Erythroblast (primary cell): ENCODE measurements at places on chromosomes 6 and 20.

DNA sequence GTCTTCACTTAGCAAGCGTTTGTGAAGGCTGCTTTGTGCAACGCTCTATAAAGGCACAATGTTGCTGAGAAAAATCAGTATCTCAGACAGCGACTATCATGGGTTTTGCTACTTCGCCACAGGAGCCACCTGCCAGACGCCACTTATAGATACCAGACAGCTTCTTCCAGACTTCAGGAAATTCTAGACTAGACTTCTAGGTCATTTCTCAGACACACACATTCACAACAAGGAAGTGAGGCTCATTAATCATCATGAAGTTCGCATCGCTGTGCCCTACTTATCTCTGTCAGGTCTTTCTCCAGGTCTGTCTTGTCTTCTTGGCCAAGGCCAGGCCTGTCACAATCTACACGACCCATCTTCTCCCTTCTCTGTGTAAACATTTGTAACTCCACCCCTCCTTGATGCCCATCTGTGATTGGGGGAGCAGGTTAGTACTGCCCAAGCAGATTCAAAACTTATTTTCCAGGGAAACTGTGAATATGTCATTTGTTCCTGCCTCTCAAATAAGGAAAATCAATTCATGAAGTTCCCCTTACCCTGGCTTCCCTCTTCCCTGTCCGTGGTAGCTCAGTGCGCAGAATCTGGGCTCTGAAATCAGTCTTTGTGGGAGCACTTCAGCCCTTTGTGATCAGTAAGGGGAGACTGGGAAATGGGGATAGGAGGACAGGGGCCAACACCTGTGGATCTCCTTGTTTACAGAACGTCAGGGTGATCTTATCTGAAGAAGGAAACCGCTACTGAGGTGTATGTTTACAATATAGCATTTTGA, 115.5 kb downstream of the TNFAIP3 start:
- DNase-seq = no peak

DNA sequence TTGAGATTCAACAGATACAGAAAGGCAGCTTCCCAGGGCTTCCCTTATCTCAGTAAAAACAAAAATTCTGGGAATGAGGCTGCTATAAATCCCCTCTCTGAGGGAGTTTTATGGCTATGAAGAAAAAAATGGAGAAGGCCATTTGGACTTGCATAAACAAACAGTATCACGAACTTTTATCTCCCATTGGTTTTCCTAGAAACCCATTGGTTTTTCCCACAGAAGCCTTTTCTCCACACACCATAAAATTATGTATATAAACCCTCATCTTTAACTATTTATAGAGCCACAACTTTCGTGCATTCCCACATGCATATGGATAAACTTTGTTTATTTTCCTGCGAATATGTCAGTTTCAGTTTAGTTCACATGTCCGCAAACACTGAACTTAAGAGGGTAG, 36.2 kb upstream of the BTBD3 start:
- DNase-seq = no peak

- DNase-seq = no peak
Observed at GRCh38 chr20:57567471-57568079, 6.7 kb downstream of the PCK1 start.

DNA sequence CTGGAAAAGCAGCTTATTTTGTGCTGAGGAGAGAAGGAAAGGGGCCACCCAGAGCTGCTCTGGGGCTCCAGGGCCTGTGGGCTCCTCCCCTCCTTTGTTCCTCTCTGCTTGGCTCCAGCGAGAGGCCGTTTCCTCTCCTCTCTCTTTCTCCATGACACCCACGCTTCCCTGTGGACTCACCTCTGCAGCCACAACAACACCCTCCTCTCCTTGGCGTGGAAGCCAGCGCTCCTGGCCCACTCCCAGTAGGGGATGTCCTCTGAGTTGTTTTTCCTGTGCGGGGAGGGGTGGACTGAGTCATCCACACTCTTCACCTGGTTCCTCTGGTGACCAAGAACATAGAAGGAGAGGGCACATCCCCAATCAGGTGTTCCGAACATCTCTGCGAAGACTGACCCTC, 4.9 kb upstream of the CDSN start:
- no peak for DNase-seq

DNA sequence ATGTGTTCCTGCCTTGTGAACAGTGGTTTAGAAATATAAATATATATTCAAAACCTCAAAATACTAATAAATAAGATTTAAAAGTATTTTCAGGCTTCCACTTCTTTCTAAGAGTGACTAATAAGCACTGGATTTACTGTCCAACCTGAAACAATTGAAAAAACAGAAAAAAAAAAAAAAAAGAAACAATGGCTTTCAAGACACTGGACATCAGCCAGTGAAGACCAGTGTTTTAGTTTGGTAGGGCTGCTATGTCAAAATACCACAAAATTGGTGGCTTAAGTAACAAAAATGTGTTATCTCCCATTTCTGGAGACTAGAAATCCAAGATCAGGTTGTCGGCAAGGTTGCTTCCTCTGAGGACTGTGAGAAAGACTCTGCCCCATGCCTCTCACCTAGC, 101.4 kb upstream of the PDE7B start:
- no peak for DNase-seq

- DNase-seq = no peak
Observed at GRCh38 chr6:44067173-44068139, 59.8 kb downstream of the MRPL14 start.

GRCh38 chr20:54772893-54773642, 297.7 kb downstream of the DOK5 start:
- no peak for DNase-seq

DNA sequence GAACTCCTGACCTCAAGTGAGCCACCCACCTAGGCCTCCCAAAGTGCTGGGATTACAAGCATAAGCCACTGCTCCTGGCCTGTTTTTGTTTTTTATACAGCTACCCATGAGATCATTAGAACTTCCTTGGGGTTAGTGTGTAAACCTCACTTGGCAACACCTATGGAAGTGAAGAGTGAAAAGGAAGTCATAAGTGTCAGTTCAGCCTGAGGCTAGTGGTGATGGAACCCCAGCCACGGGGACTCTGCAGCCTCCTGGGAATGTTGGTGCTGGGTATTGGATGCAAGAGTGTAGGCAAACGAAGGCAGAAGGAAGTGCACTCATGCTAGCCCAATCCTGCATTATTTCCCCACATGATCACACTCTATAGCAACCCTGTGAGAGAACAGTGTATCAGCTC, 33.6 kb upstream of the FUCA2 start:
- DNase-seq = no peak

GRCh38 chr6:155882527-155883333, 427.1 kb upstream of the NOX3 start:
- no peak for DNase-seq

DNA sequence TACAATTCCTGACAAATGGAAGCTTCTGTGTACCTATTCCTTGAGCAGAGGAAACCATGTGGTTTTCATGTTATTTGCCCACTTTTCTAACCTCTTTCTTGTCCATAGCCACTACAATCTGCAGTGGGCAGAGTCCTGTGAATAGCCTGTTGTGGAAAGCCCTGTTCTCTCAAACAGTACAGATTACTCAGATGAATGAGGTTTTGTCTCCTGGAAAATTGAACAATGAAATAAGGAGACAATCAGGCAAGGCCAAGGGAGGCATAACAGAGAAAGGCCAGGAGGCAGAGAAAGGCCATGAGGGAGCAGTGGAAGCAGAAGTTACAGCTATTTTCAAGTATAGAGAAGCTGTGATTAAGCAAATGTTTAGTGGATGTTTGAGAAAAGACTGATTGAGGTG, 189.3 kb downstream of the GRIK2 start:
- no peak for DNase-seq

- peak; percentile 90 for DNase-seq
Observed at GRCh38 chr6:108541843-108542759, 18.6 kb upstream of the FOXO3 start.

DNA sequence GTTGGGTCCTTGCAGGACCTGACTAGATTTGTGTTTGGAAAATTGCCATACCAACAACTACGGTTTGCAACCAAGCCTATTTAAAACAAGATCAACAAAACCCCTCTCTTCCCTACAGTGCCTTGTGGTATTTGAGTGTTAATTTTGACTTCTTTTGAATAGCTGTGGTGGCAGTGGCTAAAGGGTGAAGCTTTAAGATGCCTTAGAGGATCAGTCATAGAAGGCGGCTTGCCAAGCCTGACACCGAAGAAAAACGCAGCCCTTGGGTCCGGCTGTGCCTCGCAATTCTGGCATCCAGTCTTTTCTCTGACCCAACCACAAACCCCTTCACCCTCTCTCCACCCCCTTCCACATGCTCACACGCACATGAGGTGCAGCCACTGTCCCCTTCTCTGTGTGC, 32.6 kb downstream of the BMP6 start:
- DNase-seq = no peak

DNA sequence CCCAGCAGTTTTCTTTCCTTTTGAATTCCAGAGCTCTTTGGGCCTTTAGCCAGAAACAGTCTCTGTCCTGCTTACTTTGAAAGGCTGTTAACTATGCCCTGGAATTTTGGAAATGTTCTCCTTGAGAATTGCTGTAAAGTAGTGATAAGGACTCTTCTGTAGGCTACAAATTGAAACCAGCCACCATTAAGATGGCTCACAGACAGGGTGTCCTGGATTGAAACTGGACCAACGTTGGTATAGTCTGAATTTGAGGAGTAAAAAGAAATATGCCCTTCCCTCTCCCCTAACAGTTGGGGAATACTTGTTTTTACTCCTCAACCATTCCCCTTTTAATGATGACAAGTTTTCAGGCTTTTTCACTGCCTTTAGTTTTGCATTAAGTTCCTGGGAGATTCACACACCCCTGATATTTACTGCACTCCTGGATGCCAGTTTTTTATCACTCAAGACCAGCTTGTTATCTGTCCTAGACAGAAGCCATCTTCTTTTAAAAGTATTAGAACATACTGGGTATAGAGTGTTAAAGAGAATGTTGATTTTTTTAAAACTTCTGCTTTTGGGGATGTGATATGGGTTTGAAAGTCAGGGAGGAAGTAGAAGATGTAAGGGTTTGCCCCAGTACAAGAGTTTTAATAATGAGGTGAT, 21.9 kb downstream of the TOP1 start:
- DNase-seq = peak; percentile 92

DNA sequence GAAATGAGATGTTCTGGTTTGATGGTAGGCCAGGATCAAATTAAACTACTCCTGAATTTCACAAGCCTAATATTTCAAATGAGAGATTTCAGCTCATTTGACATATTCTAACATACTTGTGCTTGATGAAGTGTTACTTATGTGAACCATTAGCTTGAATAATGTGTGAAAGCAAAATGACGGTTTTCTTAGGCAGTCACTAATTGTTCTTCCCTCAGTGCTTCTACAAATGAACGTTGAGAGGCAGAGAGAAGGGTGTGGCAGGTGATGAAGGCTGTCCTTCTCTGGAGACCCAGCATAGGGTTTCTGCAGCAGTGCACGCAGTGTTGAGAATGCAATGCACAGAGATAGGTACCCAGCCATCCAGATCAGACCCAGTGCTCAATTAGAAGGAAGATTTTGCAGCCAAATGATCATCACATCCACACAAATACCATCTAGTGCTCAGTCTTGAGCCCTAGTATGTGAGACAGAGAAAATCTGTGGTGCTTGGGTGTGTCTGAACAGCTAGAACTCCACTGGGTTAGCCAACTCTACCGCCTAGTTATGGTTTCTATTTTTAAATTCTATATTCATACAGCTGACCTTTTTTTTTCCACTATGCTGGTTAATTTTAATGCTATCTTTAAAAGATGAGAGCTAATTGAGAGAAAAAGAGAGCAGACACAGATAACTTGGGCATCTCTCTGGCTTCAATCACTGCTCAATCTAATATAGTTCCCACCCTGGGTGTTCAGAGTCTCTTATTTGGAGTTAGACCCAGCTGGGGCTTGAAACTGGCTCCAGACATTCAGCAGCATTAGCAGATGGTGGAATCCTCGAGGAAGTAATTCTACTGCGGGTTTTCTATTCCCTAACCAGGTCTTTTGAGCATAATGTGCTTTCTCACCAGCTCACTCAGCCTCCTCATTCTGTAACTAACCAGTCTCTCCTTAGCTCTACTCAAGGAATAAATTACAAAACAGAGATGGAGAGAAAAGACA, 4.4 kb upstream of the MYLIP start:
- DNase-seq = no peak

- no peak for DNase-seq
Observed at GRCh38 chr20:40757087-40757486, 68.1 kb upstream of the MAFB start.

DNA sequence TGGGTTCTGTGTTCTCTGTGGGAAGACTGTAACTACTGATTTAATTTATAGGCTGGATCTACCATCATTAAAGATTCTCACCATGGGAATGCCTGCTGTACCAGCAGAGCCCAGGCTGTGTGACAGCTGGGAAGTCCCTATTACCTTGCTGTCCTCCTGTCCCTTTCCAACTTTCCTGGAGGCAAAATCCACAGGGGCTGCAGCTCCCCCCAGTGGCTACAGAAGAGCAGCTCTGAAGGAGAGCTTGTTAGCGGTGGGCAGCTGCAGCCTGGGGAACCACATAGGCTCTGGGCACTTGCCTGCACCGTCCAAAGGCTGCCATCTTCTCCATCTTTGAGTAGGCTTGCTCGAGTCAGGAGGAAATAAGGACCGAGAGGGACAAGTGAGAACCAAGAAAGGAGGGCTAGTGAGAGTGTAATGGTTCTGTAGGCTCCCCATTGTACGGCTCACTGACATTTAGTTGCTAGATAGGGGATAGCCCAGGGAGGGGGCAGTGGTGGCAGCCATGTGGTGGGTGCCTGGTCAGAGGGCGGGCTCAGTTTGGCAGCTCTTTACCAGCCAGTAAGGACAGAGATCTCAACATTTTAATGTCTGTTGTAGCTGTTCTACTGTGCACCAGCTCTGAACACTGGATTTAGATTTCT, 155.1 kb upstream of the MLIP start:
- DNase-seq = peak; percentile 2

- DNase-seq = no peak
Observed at GRCh38 chr6:39062014-39062740, 13.6 kb downstream of the GLP1R start.

- no peak for DNase-seq
Observed at GRCh38 chr6:100467129-100468015, 2.7 kb upstream of the SIM1 start.

DNA sequence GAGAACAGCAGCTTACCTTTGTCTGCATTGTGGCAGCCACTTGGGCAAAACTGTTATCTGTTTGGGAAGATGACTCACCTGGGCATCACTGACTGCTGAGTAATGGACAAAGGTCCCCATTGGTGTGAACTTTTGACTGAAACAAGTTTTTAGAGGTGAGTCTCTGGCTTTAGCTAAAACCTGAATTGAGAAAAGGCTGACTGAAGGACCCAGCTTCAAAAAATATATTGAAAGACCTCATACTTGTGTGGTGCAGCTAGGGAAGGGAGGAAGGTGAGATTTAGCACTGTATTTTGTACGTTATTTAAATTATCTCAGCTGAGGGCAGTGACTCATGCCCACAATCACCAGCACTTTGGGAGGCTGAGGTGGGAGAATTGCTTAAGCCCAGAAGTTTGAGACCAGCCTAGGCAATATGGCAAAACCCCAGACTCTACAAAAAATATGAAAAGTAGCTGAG, 4.5 kb upstream of the CITED2 start:
- DNase-seq = peak; percentile 74
